ELR (cell line): ENCODE measurements at places on chromosomes 3 and 15.

GRCh38 chr15:70765504-70766281 is 2.3 kb upstream of the UACA start:
- no peak for DNase-seq

DNA sequence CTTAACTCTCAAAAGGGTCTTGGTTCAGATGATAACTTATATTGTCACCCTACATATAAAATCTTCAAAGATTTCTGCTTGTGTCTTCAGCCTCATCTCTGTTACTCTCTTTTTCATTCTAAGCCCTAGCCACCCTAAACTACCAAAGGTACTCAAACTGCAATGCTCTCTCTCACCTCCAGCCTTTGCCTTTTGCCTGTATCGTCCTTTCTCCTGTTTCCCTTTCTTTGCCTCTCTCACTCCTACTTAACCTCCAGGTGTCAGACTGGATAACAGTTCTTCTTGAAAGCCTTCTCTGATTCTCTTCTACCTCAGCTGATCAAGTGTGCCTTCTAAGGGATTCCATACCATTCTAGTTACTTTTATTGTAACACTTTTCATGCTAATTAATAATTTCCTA is 149.8 kb downstream of the SERPINI1 start:
- no peak for DNase-seq

GRCh38 chr15:25905140-25905539 is 42.0 kb upstream of the ATP10A start:
- DNase-seq = no peak

DNA sequence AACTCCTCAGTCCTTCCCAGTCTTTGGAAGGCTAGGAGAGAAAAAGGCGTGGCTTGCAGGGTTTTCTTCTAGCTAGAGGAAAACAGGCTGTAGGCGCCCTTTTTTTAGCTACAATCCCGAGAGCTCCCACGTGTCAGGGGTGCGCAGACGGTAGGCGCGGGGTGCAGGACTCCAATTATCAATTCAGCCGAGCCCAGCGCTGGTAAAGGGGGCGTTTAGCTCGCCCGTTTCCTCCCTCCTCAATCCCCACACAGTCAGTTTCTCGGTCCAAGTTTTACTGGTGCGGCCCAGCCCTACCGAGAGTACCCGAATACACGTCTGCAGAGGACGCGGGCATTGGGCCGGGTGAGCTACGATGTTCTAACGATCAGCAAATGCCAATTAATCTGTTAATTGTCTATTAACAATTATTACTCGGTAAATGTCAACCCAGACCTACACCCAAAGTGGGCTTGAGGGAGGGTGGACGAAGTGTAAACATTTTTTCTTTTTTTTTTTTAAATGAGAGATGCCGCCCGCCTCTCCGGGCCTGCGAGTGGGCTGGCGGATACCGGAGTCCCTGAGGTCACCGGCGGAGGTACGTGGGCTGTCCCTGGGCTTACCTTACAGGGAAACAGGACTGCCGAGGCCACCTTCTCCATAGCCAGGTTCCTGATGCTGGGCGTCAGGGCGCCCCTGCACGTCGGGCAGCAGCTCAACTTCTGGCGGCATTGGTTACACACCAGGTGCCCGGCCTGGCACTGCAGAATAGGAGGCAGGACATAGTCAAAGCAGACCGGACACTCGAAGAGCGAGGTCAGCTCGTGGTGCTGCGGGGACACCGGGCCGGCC is 923 bp downstream of the SIAH2 start:
- peak; percentile 80 for DNase-seq

GRCh38 chr3:108053483-108053882 is 37.3 kb downstream of the CD47 start:
- no peak for DNase-seq

GRCh38 chr3:183517607-183518006 is 37.9 kb downstream of the KLHL6 start:
- no peak for DNase-seq

- DNase-seq = peak; percentile 45
Measured at GRCh38 chr15:38490242-38490922, 36.5 kb downstream of the FAM98B start.

GRCh38 chr3:162295323-162295983 is 798.8 kb downstream of the OTOL1 start:
- peak; percentile 98 for DNase-seq

- peak; percentile 75 for DNase-seq
Measured at GRCh38 chr15:43067717-43068461, 37.9 kb downstream of the UBR1 start.

GRCh38 chr3:132325103-132325606 is 7.9 kb downstream of the ACP3 start:
- DNase-seq = no peak

GRCh38 chr3:23748398-23749110 is 57.2 kb upstream of the UBE2E1 start:
- peak; percentile 35 for DNase-seq

- no peak for DNase-seq
Measured at GRCh38 chr15:83983634-83984458, 251.7 kb upstream of the GOLGA6L4 start.
